Stimulated activated naive CD4-positive, alpha-beta T cell (primary cell): ENCODE measurements at places on chromosomes 2 and 18.
A peak's percentile ranks its signal among the peaks of the same experiment; 100 is the strongest.

- DNase-seq: no peak
Measured at GRCh38 chr2:9665898-9666297, 35.1 kb upstream of the YWHAQ start.

GRCh38 chr2:98346311-98347236 is at the start of gene CNGA3:
CNGA3 (plus strand) TSS chr2:98346456; CDS start chr2:98369976, 23,520 bp downstream.
- DNase-seq: peak; percentile 13

DNA sequence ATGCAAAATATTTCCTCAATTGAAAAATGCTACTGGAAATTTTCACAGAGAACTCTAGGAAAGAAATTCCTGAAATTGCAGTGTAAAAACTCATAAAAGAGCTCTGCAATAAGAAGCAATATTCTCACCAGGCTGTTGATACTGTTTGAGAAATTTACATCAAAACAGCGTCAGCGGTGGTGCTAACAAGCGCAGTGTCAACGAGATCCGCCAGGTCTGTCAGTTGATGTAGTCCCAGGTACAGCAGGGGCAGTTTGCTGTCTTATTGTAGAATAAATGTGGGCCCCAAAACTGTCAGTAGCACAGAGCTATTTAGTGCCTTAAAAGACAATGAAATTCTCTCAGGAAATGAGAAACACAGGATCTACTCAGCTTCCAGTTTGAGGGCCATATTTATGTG is 611.2 kb downstream of the ARHGAP15 start:
- DNase-seq: no peak

- DNase-seq: no peak
Measured at GRCh38 chr2:39999864-40000263, 220.8 kb upstream of the THUMPD2 start.

- no peak for DNase-seq
Measured at GRCh38 chr2:51413726-51414125, 381.8 kb upstream of the NRXN1 start.

GRCh38 chr2:231621051-231621879 is 28.6 kb downstream of the TEX44 start:
- no peak for DNase-seq

GRCh38 chr2:73134471-73134870 is 21.7 kb upstream of the RAB11FIP5 start:
- DNase-seq: no peak

DNA sequence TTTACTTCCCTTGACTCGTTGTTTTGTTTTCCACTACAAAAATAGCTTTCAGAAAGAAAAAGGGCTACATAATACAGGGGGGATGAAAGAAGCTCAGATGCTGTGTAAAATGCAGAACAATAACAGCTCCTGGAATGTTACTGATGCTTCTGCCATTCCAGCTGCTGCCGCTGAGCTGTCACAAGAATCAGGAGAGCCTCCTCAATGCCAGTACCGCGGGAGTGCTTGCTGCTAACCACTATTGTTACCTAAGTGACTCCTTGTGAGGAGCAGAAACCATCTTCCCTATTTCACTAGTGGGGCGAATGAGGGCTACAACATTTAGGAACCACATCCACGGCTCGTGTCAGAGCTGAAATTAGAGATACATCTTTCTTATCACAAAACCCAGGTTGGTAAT is 384.8 kb downstream of the GALR1 start:
- DNase-seq: no peak

GRCh38 chr18:73043211-73043610 is 175.4 kb upstream of the NETO1 start:
- DNase-seq: no peak

DNA sequence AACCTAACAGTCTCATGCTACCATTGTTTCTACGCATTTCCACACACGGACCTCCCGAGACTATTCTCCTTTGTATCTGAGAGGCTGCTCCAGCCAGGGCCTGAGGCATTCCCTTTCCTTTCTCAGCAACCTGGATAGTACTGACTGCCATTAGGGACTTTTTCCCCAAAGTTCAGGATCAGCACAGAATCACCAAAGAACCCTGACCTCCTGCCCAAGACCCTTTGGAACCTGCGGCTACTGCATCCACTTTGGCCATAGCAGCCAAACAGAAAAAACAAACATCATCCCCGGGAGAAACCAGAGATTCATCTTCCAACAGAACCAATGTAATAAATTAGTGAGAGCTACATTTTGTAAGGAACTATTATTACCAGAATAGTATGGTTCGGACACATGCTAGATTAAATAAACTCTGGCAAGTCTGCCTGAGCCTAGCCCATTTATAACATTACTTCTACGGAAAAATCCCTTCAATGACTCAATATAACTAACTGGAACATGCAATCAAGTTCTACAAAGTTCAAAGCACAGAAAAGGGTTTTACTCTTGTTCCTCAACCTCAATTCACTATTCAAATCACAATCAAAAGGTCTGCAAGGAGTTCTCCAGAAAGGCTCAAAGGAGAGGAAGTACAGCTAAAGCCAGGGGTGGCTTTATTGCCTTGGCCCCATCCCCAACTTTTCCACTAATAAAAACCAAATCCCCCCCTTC is 51.8 kb downstream of the LPIN2 start:
- no peak for DNase-seq

GRCh38 chr2:121907928-121908327 is 152.5 kb downstream of the TSN start:
- DNase-seq: no peak

DNA sequence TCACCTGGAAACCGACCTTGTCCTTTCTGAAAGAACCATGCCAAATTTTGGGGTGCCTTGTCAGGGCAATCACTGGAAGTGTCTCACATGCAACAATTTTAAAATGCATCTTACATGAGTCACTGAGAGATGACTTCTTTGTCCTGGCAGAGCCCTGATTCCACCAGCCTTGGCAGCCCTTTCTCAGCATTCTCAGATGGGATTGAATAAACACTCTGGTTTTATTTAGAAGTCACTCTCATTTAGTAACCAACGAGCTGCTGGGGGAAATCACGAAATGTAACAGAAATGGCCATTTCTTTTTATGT is 3.8 kb upstream of the ATP8B1 start:
- no peak for DNase-seq

DNA sequence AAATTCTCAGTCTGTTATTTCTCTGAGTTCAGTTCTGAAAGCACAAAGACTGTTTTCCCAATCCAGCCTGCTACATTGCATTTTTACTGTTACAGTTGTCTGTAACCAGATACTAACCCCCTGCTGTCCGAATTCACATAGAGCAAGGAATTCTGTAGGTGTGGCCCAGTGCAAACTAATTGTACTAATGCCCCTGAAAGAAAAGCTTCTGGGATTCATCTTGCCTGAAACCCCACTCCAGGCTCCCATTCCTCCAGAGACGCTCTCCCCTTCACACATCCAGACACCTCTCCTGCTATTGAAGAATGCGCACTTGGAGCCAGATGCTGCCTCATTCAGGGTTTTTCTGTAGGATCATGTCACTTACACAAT is 127.0 kb downstream of the TTC32 start:
- DNase-seq: no peak

GRCh38 chr18:3097082-3097481 is 84.1 kb upstream of the LPIN2 start:
- peak; percentile 75 for DNase-seq

DNA sequence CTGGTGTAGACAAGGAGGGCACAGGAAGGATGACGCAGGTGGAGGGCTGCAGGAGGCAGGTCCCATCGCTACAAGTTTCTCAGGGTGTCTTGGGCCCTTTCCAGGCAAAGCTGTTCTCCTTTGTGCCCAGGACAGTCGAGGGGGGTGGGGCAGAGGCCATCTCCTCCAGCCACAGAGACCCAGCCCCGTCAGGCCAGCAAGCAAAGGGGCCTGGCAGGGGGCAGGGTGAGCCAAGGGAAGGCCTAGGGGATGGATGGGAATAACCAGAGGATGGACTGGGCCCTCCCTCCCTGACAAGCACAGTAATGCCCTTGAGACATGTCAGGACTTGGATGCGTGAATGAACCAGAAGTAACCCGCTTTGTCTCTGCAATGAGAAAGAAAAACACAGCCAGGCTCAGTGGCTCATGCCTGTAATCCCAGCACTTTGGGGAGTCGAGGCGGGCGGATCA is 6.3 kb downstream of the TCF23 start:
- DNase-seq: no peak

DNA sequence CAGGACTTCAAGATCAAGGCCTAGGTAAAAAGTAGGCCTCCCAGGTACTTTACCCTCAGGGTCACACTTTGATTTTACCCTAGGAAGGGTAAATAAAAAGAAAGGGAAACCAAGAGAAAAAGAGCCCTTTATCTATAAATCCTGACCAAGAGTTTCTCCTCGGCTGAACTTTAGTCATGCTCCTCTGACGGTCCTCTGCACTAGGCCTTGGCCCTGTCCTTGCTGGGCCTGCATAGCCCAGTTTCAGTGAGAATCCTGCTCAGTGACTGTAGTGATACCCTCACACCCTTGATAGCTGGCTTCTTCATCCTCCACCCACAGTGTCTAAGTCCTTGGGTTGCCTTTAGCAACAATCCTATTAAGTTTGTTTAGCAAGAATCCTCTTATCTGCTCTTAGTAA is 20.5 kb upstream of the ITSN2 start:
- no peak for DNase-seq

- DNase-seq: no peak
Measured at GRCh38 chr2:160426604-160427003, 67.0 kb downstream of the RBMS1 start.

GRCh38 chr2:33859176-33859575 is 260.1 kb upstream of the FAM98A start:
- no peak for DNase-seq

DNA sequence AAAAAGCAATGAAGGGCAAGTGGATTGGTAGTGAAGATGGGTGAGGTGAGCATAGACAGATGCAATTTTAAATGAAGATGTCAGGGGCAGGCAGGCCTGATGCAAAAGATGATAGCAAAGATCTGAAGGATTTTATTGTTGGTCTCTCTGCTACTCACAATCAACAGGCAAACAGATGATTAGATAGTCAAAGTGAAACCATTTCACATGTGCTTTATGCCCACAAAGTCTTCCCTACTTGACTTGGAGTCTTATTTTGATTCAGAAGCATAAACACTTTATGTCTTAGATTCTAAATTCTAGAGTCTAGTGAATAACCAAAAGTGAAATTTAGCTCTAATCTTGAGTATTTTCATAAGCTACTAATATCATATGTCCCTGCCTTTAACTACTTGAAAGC is 153.8 kb upstream of the HNRNPA3 start:
- no peak for DNase-seq

DNA sequence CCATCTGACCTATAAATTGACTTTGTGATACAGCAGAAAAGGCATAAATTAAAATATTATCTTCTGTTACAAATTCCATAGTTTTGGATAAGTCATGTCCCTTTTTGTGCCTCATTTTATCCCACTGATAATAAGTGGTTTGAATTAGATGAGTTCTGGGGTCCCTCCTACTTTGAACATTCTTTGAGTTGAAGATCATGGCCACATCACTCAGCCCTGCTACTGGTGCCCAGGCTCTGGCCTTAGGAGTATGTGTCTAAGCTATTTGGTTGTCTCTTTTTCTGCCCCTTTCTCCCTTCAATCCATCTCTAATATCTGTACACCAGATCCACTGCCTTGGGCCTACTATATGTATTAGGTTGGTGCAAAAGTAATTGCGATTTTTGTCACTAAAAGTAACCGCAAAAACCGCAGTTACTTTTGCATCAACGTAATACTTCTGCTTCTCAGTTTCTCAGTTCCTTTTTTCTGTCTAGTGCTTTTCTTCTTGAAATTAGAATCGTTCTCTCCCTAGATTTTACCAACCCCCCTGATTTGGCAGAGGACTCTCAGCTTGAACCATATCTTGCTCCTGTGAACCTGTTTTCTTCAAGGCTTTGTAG is 362.5 kb upstream of the TNP1 start:
- no peak for DNase-seq

- no peak for DNase-seq
Measured at GRCh38 chr2:221614274-221614673, 42.2 kb upstream of the EPHA4 start.

GRCh38 chr18:56298935-56299334 is 339.5 kb downstream of the TXNL1 start:
- no peak for DNase-seq

GRCh38 chr2:226711606-226712296 is 87.9 kb downstream of the IRS1 start:
- DNase-seq: no peak

- DNase-seq: peak; percentile 67
Measured at GRCh38 chr18:63157293-63158011, 162.1 kb downstream of the BCL2 start.

- DNase-seq: no peak
Measured at GRCh38 chr2:216904554-216904953, 44.7 kb upstream of the TNP1 start.

DNA sequence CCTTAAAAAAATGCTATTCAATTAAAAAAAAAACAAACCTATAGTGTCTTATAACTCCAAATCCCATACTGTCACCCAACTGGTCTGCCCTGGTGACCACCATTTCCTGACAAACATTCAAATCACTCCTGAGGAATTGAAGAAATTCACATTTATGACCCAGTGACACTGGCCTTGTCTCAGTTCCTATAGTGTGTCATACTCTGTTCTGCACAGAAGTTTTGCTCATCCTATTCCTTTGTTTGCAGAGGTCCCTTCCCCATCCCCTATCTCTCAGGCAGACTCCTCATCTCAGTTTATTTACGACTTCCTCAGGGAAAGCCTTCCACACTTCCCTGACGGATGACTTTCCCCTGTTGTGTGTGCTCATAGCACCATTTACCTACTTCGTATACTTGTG is 14.7 kb downstream of the ZC3H6 start:
- DNase-seq: no peak
